ENCODE measurements at places on chromosomes 13 and 19.

DNA sequence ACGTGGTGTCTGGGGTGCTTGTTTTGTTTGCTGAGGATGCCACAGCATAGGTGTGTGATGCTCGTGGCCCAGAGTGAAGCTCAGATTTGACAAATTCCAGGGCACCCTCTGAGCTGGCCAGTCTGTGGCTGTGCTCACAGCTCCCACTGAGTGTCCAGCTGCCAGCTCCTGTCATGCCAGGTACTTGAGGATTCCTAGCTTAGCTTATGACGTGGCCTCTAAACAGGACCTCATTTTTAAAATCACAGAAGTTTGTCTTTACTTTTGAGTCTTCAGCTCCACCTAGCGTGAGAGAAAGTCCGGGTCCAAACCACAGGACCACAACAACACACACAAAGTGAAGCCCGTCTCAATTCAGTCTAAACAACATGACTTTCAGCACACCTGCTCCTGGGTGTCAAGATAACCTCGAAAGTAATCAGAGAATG, 117.3 kb downstream of the RAB20 start:
- DNase-seq, result peak; percentile 65

GRCh38 chr13:30915691-30916541, 9.8 kb downstream of the MEDAG start:
- no peak for DNase-seq

DNA sequence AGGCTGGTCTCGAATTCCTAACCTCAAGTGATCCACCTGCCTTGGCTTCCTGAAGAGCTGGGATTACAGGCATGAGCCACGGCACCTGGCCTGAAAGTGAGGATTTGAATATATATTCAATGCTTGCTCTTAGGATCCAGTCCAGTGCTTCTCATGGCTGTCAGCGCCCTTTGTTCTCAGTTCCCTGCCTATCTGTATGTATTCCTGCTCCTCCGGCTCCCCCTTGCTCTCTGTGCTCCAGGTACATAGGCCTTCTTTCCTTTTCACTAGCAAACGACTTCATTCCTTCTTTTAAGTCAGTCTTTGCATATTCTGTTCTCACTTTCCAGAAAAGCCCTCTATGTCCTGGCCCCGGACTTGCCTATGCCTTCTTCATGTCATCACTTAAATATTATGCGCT, 232.8 kb downstream of the DACH1 start:
- DNase-seq, result no peak

- no peak for DNase-seq
Measured at GRCh38 chr13:55981381-55981780, 1159.3 kb upstream of the PRR20A start.

GRCh38 chr13:97540696-97541095, 106.7 kb downstream of the RAP2A start:
- DNase-seq, result no peak

DNA sequence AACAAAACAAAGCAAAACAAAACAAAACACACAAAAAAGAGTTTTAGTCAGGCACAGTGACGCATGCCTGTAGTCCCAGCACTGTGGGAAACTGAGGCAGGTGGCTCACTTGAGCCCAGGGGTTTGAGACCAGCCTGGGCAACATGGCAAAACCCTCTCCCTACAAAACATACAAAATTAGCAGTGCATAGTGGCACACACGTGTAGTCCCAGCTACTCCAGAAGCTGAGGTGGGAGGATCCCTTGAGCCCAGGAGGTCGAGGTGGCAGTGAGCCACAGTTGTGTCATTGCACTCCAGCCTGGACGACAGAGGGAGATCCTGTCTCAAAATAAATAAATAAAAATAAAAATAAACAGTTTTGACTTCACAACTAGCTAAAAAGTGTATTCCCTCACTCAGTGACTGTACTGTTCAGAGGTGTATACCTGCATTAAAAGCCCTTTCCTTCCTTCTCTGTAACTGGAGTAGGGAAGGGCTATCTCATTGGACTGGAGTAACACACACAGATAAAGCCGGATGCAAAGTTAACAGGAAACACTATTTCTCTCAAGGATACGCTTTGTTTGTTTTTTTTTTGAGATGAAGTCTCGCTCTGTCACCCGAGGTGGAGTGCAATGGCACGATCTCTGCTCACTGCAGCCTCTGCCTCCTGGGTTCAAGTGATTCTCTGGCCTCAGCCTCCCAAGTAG, 3.7 kb upstream of the BAX start:
- DNase-seq, result no peak

DNA sequence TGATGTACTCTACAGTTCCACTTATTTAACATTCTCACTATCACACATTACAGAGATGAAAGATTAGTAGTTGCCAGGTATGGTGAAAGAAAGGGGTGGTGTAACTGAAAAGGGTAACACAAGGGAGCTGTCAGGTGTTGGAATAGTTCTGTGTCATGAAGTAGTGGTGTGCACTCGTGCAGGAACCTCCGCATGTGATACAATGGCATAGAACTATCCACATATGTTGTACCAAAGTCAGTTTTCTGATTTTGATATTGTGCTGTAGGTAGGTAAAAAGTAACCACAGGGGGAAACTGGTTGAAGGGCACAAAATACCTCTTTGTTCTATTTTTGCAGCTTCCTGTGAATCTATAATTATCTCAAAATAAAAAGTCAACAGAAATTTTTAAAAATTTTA, 24.4 kb upstream of the RPL21 start:
- no peak for DNase-seq

DNA sequence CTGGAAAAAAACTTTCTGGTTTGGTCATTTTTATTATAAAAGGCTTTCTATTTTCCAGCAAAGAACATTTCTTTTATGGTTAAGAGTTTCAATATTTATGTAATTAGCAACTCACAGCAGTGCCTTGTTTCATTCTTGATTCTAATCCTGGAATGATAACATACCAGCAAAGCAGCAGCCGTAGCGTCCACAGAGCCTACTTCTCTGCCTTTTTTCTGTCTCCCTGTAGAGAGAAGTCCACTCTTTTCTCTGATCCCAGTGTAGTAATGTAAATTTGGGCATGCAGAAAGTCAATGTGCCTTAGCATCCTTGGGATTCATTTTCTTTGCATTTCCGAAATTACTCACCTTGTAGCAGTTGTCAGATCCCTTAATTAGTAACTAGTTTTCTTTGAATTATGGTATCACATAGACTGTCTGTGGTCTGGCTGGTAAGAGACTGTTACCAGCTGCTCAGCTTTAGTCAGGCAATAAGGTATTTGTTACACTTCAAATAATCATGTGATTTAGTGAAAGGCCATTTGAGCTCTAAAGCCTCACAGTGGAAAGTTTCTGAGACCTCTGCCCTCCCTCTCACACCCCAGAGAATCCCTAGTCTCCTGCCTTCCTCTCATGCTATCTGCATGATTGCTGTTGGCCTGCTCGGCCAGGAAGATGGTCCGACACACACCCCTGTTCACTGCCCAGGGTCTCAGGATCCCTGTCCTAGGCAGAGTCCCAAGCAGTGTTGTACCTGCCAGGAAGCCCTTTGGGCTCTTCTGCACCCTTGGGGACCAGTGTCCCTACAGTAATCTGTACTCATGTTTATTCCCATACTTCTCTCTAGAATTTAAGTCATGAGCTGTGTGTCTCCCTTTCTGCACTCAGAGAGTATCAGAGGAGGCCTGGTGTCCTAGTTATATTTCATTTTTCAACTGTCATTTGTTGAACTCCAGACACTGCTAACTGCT, 86.3 kb downstream of the LRCH1 start:
- DNase-seq, result peak; percentile 11

GRCh38 chr19:19151418-19151817, 13.1 kb upstream of the TMEM161A start:
- DNase-seq, result no peak

DNA sequence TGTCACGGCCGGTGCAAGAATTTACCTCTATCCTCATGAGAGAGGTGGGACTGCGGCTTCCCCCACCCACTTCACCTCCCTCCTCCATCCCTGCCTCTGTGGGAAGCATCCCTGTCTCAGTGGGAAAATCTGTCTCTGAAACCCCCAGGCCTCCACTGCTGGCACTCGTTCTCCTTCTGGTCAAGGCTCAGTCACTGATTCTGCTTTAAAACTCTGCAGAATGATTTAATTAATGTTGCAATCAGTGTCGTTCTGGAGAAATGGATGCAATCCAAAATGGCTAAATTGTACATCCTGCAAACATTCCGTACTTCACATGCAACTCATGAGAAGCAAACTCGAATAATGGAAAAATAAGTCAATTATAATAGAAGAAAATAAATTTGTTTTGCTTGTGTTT, 5.6 kb downstream of the RASL11A start:
- peak; percentile 33 for DNase-seq

GRCh38 chr19:34500656-34501120, 19.1 kb downstream of the WTIP start:
- no peak for DNase-seq

DNA sequence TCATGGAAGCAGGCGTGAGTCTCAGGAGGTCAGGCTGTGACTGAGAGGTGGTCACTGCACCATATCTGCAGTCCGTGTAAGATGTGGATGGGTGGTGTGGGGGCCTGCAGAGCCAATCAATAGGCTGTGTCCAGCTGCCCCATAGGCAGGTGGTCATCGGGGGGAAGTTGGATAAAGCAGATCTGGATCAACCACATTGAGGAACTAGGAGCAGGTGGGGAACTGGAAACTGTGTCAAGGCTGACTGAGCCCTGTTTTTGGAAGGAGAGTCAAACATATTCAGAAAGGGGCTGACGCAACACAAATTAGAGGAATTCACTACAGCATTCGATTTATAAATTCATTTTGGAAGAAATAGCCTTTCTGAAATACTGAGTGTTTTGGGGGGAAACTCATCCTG, 15.0 kb downstream of the CLEC4M start:
- no peak for DNase-seq

DNA sequence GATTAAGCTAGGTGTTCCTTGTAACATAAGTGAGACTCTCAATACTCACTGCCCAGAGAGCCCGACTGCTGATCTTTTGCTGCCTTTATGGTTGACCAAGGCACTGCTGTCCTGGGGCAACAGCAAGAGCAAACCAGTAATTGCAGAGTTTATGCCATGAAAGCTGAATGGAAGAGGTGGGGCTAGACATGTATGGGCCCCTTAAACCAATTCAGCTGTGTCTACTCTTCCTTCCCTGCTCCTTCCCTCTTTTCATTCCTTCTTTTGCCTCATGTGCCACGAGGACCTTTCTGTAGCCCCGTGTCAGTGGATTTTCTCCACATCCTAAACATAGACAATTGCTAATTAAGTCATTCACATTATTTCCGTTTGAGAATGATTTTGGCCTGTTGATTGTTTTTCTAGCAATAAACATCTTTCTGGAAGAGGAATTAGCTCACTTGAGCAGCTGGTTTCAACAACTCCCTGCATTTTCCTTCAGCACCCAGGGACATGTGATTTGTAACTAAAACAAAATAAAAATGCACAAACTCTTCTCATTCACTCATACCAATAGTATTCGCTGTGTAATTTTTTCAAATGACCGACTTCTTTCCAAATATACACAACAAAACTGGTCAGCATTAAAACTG, 40.5 kb downstream of the RAP2A start:
- DNase-seq, result no peak

DNA sequence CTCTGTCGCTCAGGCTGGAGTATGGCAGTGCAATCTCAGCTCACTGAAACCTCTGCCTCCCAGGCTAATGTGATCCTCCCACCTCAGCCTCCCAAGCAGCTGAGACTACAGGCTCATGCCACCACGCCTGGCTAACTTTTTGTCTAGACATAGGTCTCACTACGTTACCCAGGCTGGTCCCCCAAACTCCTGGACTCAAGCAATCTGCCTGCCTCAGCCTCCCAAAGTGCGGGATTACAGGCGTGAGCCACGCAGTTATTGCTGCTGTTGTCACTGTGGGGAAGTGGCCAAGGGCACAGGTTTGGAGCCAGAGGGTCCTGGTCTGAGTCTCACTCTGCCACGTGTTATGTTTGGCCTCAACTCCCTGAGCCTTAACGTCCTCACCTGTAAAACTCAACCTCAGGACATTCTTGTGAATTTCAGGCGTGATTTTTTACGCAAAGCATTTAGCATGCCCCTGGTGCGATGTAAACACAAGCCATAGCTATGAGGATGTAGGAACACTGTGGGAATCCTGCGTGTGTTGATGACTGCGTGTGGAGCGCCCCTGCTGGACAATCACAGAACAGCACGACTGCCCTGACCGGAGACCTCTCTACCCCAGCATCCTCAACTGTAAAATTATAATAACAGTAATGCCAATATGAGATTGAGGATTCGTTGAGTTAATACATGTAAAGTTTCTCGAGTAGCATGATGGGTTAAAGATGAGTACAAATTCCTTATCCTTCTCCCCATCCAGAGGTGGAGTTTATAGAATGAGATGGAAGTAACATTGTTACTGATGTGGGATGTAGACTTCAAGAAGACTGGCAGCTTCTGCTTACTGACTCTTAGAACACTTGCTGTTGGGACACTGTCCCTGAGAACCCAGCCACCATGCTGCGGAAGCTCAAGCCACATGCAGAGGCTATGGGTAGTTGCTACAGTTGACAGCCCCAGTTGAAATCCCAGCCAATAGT, 41.8 kb upstream of the PNMA8B start:
- DNase-seq, result peak; percentile 77

DNA sequence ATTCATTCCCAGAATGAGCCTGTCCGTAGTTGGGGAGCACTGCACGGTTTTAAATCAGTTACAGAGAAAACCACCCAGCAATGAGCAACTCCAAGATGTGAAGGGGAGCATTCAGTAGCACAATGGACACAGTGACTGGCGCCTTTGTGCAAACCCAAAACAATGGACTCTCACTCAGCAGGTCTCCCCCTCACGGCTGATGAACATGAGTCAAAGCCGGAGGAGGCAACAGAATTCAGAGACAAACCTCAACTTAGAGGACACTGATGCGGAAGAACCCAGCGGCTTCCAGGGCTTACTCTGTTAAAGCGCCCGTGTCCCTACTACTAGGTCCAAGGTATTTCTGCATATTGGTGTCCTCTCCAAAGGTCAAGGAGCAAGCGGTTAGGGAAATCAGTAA, 17.7 kb downstream of the PLEKHF1 start:
- DNase-seq, result no peak

- DNase-seq, result no peak
Measured at GRCh38 chr13:51623473-51623872, 39.2 kb downstream of the WDFY2 start.

- no peak for DNase-seq
Measured at GRCh38 chr13:94212196-94212595, 267.3 kb downstream of the DCT start.

GRCh38 chr19:32131005-32131404, 214.4 kb upstream of the ZNF507 start:
- no peak for DNase-seq

DNA sequence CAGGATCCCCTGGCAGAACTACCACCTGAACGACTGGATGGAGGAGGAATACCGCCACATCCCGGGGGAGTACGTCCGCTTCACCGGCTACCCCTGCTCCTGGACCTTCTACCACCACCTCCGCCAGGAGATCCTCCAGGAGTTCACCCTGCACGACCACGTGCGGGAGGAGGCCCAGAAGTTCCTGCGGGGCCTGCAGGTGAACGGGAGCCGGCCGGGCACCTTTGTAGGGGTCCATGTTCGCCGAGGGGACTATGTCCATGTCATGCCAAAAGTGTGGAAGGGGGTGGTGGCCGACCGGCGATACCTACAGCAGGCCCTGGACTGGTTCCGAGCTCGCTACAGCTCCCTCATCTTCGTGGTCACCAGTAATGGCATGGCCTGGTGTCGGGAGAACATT, 7.5 kb downstream of the FUT2 start:
- DNase-seq, result no peak

Data from GM03348 (cell line).